Calu3 (cell line): ENCODE measurements at places on chromosomes 2 and 18. TPM values are rescaled to one million over a fixed set of nuclear protein-coding genes. Genes with fewer than 3 reads are reported as not detected.
A peak's percentile ranks its signal among the peaks of the same experiment; 100 is the strongest.

RAX gene
- total RNA-seq: not detected in 2 replicates

KANSL3 gene
- 39.6 and 43.9 TPM in 2 replicates for total RNA-seq

DLGAP1 gene
- 3.2 and 9.0 TPM in 2 replicates for total RNA-seq

- H3K4me1 ChIP-seq: no peaks in the 10 kb centered on the region
- no peak overlapping the region for H3K27ac ChIP-seq
- no peak overlapping the region for H3K4me3 ChIP-seq
- no peaks in the 10 kb centered on the region for H3K36me3 ChIP-seq
- no peak for DNase-seq
Measured at GRCh38 chr18:7898181-7898580, 331.1 kb downstream of the PTPRM start.

- no peaks in the 10 kb centered on the region for H3K27me3 ChIP-seq
- peak overlapping the region; percentile 45 for H3K4me3 ChIP-seq
- H3K27ac ChIP-seq: peak overlapping the region; percentile 99
- H3K4me1 ChIP-seq: peaks cover 84% of the 10 kb centered on the region
- DNase-seq: peak; percentile 44
- H3K36me3 ChIP-seq: peaks cover 64% of the 10 kb centered on the region
Measured at GRCh38 chr2:47033102-47033880, 117.7 kb upstream of the MCFD2 start.

GRCh38 chr18:13429884-13430510 is 211.4 kb downstream of the LDLRAD4 start:
- H3K27ac ChIP-seq: no peak overlapping the region
- H3K27me3 ChIP-seq: peaks cover 57% of the 10 kb centered on the region
- H3K36me3 ChIP-seq: no peaks in the 10 kb centered on the region
- DNase-seq: no peak
- H3K4me1 ChIP-seq: no peaks in the 10 kb centered on the region

- peaks cover 21% of the 10 kb centered on the region for H3K4me1 ChIP-seq
- no peaks in the 10 kb centered on the region for H3K27me3 ChIP-seq
- H3K36me3 ChIP-seq: no peaks in the 10 kb centered on the region
- no peak overlapping the region for H3K27ac ChIP-seq
- H3K4me3 ChIP-seq: no peak overlapping the region
Measured at GRCh38 chr18:71374294-71375000, 1085.6 kb downstream of the SOCS6 start.

DARS1 gene
- total RNA-seq: 57.5 and 63.3 TPM in 2 replicates

DNA sequence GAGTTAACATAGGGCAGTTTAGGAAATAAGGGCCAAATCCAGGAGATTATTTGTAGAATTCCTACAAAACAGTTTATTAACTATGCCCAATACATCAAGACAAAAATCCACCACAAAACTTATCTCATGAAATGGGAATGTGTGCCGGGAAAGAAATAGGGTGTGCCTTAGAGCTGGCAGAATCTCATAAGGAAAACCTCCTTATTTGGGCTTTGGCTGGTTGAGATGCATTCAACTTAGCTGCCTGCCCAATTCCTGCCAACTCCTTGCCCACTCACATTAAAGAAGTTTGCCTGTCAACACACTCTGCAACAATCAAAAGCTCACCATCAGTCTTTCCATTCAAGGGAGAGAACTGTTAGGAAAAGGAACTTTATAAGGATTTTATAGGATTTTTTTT is 500.6 kb downstream of the SATB2 start:
- H3K4me1 ChIP-seq: no peaks in the 10 kb centered on the region
- no peaks in the 10 kb centered on the region for H3K36me3 ChIP-seq
- DNase-seq: no peak
- no peak overlapping the region for H3K4me3 ChIP-seq
- no peak overlapping the region for H3K27ac ChIP-seq

UGT1A4 gene
- 6.1 TPM in 2 replicates for total RNA-seq

SCN9A gene
- 6.1 and 8.5 TPM in 2 replicates for total RNA-seq

DNA sequence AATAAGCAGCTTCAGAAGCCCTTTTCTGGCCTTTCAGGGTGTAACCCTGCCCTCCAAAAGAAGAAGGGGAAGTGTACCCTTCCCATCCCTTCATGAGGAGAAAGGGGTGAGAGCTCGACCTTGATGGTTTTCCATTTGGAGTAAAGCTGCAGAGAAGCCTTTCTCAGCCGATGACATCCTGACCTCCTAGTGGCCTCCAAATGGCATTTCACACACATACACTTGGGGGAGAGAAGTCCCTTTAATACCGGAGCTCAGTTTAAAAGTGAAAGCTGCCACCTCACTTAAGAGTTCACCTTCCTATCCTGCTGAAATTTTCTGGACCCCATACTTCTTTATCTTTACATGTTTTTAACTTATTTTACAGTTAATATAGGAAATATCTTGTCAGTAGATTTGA is 716.7 kb downstream of the DCDC2C start:
- H3K4me3 ChIP-seq: no peak overlapping the region
- H3K4me1 ChIP-seq: no peaks in the 10 kb centered on the region
- no peak overlapping the region for H3K27ac ChIP-seq
- H3K36me3 ChIP-seq: no peaks in the 10 kb centered on the region
- no peaks in the 10 kb centered on the region for H3K27me3 ChIP-seq
- no peak for DNase-seq

DYNAP gene
- not detected in 2 replicates for total RNA-seq
